Sciatic nerve (tissue), 2 donors: ENCODE measurements at places on chromosomes 1 and 21.

GRCh38 chr1:70358921-70359564 is 4.5 kb upstream of the ANKRD13C start:
- no peak for DNase-seq

DNA sequence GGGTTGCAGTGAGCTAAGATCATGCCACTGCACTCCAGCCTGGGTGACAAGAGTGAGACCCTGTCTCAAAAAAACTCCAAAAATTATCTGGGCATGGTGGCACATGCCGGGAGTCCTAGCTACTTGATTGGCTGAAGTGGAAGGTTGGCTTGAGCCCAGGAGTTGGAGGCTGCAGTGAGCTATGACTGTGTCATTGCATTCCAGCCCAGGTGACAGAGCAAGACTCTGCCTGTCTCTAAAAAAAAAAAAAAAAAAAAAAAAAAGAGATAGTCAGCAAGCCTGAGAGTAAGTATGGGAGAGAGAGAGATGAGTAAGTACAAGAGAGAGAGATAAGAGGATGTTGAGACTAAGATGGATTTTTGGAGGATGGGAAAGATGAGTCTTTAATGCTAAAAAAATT is 180.8 kb upstream of the CACYBP start:
- DNase-seq = no peak

DNA sequence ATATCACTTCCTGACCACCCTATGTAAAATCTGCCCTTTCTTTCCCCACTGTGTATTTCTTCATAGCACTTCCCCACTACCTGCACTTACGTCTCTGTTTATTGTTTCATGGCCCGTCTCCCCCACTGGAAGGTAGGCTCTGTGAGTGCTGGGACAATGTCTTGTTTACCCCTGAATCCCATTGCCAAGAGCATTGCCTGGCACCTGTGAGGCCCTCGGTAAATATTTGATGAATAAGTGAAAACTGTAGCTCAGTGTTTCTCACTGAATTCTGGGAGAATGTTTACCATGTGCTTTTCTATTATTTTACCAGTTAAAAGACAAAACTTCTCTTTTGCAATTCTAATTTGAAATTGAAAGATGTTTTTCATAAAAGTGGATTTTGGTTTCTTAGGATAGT is 11.8 kb downstream of the NFASC start:
- no peak for DNase-seq

GRCh38 chr1:55055084-55055882 is 15.9 kb downstream of the PCSK9 start:
- DNase-seq = no peak

DNA sequence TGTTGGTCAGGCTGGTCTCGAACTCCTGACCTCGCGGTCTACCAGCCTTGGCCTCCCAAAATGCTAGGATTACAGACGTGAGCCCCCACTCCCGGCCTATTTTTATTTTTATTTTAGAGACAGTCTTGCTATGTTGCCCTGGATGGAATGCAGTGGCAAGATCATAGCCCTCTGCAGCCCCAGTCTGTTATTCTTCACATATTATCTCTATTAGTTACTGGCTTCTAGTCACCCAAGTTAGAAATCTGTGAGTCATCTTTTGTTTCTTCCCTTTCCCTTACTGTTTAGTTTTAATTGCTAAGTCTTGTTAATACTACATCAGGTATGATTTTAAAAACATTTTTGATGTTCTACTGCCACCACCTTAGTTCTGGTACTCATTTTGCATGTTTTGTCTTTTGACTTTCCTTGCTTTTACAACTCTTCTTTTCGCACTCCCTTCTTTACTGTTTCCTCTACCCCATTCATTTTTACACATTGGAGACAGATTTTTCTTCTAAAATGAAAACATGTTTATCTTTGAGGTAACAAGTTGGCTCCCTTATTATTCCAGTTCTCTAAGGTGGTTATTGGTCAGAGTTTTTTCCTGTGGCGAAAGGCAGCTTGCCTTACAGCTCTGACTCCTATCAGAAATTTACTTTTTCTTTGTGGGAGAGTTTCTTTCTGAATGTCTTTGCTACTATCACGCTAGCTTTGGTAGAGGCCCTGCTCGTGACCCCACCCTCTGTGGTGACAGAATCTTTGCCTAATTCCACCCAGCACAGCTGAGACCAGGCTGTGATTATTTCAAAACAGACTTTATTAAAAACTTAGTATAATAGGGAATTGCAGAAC is 19.5 kb downstream of the ZMYM4 start:
- DNase-seq = no peak

DNA sequence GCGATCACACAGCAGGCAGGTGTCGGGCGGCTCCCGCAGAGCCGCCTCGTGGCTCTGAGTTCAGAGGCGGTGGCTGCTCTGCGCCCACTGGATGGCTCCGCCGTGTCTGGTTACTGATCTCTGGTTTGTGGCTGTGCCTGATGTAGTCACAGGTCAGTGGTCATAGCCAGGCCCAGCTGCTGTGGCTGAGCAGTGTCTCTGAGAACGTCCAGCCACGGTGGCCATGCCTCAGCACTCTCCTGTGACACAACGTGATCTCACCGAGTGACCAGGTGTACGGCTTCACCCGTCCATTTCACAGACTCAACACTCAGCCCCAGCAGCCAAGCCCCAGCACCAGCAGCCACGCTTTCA is 61.2 kb downstream of the KCNN3 start:
- no peak for DNase-seq

GRCh38 chr21:33023574-33024200 is 2.0 kb upstream of the OLIG2 start:
- DNase-seq = no peak

DNA sequence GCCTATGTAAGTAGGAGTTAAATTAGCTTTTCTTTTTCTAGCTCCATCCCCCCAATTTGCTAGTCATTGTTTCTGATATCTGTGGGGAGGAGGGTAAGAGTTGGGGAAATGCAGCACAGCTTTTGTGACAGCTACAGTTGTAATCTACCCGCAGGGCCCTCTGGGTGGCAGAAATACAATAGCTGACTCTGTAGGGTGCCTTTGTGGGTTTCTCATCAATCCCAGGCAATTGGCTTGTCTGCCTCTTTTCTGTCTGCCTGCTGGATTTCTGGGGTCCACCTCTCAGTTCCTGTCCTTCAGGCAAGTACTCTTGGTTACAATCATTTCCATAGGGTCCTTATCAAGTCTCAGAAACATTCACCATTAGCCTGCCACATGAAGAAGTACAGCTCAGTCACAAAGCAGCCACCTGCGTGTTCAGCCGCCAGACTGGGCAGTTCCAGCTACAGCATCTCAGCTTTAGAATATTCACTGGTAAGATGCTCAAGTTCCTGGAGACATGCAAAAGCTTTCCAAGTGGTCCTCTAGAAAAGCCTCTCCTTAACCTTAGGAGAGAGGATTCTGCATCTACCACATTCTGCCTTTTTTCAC is 19.2 kb upstream of the SLC44A5 start:
- no peak for DNase-seq
